ENCODE measurements at places on chromosomes 2 and 18.

DNA sequence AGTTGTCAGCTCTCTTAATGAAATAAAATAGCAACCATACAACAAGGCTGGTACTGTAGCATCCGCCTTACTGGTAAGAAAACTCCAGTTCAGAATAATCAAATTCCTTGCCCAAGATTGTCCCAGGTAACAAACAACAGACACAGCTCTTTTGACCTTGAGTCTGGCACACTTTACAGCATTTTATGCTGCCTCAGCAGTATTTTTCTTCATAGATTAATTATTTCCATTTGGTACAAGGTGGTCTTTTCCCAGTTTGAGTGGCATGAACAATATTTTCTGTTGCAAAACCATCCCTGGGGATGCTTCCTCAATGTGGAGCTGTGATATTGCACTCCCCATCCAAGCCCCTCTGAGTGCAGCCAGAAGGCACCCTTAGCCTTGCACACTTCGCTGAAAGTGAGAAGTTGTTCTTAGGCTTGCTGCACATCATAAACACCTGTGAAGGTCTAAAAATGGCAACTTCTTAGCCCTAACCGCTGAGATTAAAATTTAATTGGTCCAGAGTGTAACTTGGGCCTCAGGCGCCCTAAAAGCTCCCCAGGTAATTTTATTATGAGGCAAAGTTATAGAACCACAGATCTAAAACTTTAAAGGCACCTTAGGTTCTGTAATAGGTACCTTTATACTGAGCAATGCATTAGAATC is 523.3 kb downstream of the CMPK2 start:
- DNase-seq, result no peak

GRCh38 chr2:181396256-181397123 is 60.7 kb upstream of the ITGA4 start:
- no peak for DNase-seq

- no peak for DNase-seq
Measured at GRCh38 chr18:54222922-54223567, 1.4 kb downstream of the MBD2 start.

DNA sequence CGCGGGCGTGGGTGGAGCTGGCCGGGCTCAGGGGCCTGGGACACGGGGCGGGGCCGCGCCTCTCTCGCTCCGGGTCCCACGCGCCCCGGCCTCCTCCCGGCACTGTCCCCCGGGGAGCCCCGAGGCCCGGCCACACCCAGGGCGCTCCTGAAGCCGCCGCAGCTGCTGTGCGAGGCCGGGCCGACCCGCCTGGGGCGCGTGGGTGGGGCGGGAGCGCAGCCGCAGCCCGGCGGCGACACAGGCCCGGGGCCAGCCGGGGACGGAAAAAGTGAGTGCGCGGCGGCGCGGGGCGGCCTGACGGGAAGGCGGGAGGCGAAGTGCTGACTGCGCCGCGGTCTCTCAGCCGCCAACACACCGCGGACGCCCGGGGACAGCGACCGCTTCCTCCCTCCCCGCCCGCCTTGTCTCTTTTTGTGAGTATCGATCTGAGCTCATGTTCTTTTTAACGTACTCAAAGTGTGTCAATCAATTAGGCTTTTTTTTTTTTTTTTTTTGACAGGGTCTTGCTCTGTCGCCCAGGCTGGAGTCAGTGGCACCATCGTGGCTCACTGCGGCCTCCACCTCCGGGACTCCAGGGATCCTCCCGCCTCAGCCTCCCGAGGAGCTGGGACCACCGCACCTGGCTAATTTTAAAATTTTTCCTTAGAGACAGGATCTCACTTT is 14.5 kb downstream of the PDCD1 start:
- DNase-seq, result peak; percentile 82

- DNase-seq, result peak; percentile 20
Measured at GRCh38 chr2:205612636-205613035, 69.7 kb upstream of the NRP2 start.

DNA sequence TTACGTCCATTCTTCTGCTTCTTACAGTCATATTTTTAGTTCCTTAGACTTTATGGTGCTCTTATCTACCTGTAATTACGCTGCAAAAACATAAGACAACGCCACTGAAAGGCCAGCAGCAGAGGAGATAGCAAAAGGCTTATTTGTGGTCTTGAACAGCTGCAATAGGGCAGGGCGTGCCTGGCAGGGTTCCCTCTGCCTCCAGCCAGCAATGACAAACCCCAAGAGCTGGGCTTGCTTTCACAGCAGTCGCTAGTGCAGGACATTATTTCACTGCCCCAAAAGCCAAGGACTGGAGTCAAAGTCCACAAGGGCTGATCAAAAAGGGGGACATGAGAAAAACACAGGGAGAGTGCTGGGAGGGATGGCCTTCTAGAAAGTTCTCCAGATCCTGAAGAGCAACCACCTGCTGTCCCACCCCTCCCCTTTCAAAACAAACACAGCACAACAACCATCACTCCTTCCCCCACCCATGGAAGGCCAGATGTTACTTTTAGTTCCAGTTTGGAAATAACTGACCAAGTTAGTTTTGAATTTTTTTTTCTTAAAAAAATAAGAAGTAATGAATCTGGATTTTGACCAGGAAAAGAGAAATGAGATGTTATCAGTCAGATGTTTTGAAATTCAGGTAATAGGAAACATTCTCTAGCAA is 127.8 kb downstream of the RBMS1 start:
- DNase-seq, result no peak

GRCh38 chr2:70344195-70344594 is 42.3 kb upstream of the FAM136A start:
- no peak for DNase-seq

GRCh38 chr2:216657980-216658379 is 24.8 kb downstream of the IGFBP2 start:
- no peak for DNase-seq
